ENCODE measurements at places on chromosomes 5 and 9.

DNA sequence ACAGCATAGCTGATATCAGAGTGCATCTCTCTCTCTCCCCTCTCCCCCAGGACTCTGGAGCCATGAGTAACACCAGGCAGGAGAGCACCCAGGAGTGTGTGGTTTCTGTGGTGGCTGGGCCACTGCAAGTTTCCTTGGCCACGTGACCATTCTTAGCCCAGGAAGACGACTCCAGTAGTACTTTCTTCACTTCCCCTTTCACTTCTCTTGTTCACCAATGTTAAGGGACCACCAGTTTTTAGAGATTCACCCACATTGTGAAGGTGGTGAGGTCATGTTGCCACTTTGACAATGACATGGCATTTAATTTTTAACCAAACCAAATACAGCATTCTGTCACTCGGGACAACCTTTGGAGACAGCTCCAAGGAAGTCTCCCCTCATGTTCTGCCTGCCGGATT, 17.9 kb upstream of the DAPK1 start:
- DNase-seq, result no peak

DNA sequence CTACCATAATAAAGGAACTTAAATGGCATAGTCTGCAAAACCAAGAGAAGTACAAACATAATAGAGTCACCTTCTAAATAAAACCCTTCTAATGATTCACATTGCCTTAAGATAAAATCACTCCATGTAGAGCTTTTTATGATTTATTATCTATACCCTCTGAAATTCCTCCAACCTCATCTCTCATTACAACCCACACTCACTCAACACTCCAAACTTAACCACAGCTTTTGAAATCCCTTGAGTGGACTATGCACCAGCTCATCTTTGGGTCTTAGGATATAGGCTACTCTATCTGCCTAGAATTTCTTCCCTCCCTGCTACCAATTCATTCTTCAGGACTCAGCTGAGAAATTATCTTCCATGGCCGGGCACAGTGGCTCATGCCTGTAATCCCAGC, 122.5 kb downstream of the CETN3 start:
- no peak for DNase-seq

- DNase-seq, result no peak
Observed at GRCh38 chr9:15306068-15306756, 804 bp downstream of the TTC39B start.

DNA sequence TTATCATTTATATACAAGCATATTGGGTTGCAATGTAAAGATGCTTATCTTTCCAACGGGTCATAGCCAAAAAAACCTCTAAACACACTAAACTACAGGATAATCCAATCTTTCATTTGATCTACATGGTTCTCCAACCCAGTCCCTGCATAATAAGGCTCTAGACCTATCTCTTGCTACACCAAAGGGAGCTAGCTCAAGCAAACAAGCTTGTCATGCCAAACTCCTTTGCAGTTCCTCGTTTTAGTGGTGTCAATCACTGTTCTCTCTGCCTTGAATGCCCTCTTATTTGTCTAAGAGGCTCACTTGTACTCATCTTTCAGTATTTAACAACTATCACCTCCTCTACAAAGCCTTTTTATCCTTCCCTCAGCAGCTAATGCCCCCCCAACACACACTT, 5.6 kb downstream of the HOMER1 start:
- DNase-seq, result no peak

GRCh38 chr5:7869474-7870136, 657 bp downstream of the MTRR start:
- no peak for DNase-seq

DNA sequence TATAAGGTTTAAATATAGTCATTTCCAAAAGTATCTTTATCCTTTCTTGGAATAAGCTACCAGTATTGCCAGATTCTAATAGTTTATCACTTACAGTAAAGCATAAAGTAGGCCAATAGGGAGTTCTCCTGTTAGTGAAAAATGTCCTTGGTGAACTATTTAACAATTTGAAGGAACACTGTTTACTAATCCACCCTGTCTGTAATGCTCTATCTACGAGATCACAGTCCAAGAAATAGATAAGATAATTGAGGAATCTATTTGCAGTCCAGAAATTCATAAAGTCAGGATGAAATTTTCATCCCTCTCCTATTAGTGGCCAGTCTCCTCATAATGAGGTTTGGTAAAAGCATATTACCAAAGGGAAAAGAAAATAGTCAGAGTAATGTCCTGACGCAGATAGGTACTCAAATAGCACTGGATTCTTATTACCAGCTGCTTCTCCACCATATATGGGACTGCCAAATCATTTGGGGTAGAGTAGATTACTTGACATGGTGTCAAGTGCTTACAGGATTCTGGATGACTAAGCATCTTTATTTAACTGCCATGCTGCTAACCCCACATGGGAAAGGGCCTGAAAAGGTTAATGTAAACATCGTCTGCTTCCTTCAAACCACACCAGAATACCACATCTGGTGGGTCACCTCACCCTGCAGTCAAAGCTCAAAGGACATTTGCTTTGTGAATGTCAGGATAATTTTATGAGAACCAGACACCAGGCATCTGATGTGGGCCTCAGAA, 808.1 kb downstream of the EFNA5 start:
- no peak for DNase-seq

GRCh38 chr9:32571969-32572899, 725 bp downstream of the NDUFB6 start:
- DNase-seq, result peak; percentile 66

DNA sequence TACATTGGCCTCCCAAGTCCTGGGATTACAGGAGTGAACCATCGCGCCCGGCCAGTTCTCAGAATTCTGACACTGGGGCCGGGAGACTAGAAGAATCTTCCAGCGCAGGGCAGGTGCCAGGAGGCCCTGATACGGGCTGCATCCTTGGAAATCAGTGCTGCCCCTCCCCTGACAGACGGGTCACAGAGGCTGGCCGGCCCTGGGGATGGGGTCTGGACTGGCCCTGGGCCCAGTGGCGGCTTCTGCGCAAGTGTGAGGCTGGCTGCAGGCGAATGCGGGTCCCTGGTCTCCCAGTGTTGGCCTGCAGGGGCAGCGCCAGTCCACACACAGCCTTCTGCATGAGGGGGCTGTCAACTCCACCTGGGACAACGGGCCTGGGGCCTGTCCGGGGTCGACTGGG, 831 bp upstream of the TBC1D9B start:
- DNase-seq, result no peak

DNA sequence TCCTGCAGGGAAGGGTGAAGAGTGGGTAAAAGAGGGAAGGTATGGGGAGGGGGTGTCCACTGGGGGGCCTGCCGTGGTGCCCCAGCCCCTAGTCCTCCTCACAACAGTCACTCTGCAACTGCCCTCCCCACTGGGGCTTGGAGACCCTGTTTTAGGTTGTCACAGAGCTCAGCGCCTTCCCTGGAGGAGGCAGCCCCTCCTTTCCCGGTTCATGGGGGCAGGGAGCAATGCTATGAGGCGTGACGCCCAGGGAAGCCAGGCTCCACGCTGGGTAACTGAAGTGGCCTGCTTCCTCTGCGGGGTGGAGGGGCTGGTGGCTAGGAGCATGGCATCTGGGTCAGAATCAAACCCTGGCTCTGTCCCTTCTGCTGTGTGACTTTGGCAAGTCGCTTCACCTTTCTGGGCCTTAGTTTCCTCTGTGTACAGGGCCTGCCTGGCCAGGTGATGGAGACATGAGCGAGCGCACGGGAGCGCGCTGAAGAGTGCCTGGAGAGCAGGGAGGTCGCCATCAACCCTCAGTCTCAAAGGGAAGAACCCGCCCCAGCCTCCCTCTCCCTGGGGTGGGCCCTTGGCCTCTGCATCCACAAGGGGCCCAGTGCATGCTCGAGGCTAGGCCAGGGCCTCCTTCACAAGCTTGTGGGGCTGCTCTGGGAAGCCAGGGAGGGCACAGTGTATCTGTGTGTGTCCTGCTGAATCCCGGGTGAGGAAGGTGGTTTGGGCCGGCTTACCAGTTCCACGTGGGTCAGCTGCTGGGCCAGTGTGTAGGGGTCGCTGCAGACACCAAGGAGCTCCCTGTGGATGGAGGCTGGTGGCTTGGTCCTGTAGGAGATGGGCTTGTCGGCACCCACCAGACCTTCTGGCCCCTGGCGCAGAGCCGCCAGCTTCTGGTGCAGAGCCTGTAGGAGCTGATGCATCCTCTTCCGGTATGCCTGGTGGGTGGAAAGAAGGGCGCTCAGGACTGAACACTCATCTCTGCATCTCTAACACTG, 56.4 kb upstream of the RNF130 start:
- no peak for DNase-seq

DNA sequence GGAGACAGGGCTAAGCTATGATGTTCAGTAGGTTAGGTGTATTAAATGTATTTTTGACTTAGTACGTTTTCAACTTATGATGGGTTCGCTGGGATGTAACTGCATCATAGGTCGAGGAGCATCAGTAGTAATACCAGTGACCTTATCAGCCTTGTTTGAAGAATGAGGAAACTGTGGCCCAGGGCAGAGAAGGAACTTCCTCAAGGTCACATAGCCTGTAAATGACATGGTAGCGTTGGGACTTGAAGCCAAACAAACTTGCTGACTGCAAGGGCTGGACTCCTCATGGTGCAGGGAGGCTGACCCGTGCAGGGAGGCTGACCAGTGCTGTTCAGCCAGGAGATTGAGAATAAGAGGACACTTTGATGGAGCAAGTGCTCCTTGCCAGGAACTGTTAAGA, 21.3 kb upstream of the PTPN3 start:
- DNase-seq, result no peak

GRCh38 chr9:110284211-110284844, 28.0 kb upstream of the TXN start:
- DNase-seq, result no peak

- no peak for DNase-seq
Observed at GRCh38 chr9:134390947-134391318, 64.7 kb downstream of the RXRA start.

DNA sequence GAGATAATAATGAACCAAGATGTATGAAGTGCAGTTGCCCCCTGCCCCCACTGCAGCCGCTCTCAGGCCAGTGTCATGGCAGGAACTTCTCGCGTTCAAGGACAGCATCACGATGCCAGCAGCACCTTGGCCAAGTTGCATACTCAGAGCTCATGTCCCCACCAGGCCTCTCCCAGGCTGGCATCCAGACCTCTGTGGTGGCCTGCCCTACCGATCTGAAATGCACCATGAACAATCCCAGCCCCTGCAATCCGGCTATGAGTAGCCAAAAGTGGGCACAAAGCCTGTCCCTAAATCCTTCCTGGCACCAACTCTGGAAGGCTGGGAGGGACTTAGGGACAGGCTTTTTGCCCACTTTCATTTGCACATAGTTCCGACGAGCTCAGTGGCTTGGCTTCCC, 140.9 kb downstream of the PAX5 start:
- no peak for DNase-seq

DNA sequence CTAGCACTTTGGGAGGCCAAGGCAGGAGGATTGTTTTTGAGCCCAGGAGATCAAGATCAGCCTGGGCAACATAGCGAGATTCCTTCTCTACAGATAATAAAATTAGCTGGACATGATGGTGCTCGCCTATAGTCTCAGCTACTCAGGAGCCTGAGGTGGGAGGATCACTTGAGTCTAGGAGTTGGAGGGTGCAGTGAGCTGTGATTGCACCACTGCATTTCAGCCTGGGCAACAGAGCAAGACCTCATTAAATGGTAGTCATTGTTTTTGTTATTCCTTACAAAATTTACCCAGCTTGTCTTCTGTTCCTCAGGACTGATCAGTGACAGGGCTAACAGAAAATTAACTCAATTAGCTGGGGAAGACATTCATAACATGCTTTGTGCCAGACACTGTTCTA, 104.5 kb downstream of the NDFIP1 start:
- no peak for DNase-seq

DNA sequence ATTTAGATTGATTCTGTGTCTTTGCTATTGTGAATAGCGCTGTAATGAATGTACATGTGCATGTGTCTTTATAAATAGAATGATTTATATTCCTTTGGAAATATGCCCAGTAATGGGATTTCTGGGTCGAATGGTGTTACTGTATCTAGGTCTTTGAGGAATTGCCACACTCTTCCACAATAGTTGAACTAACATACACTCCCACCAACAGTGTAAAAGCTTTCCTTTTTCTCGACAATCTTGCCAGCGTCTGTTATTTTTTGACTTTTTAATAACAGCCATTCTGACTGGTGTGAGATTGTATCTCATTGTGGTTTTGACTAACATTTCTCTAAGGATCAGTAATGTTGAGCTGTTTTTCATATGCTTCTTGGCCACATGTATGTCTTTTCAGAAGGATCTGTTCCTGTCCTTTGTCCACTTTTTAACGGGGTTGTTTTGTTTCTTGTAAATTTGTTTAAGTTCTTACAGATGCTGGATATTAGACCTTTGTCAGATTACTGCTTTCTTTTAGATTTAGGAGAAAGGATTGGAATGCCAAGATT, 125.0 kb upstream of the NR5A1 start:
- DNase-seq, result no peak

DNA sequence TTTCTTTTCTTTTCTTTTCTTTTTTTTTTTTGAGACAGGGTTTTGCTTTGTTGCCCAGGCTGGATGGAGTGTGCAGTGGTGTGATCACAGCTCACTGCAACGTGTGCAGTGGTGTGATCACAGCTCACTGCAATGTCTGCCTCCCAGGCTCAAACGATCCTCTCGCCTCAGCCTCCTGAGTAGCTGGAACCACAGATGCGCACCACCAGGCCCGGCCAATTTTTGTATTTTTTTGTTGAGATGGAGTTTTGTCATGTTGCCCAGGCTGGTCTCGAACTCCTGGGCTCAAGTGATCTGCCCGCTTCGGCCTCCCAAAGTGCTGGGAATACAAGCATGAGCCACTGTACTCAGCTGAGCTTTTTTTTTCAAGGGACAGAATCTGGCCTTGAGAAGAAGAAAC, 36.8 kb upstream of the TJP2 start:
- DNase-seq, result no peak

Measured in NT2/D1 (cell line).